ENCODE measurements at places on chromosomes 1 and 21.

- DNase-seq, result no peak
Observed at GRCh38 chr1:68819190-68819829, 322.4 kb upstream of the DEPDC1 start.

GRCh38 chr1:13549521-13549920 is 34.1 kb upstream of the PDPN start:
- no peak for DNase-seq

DNA sequence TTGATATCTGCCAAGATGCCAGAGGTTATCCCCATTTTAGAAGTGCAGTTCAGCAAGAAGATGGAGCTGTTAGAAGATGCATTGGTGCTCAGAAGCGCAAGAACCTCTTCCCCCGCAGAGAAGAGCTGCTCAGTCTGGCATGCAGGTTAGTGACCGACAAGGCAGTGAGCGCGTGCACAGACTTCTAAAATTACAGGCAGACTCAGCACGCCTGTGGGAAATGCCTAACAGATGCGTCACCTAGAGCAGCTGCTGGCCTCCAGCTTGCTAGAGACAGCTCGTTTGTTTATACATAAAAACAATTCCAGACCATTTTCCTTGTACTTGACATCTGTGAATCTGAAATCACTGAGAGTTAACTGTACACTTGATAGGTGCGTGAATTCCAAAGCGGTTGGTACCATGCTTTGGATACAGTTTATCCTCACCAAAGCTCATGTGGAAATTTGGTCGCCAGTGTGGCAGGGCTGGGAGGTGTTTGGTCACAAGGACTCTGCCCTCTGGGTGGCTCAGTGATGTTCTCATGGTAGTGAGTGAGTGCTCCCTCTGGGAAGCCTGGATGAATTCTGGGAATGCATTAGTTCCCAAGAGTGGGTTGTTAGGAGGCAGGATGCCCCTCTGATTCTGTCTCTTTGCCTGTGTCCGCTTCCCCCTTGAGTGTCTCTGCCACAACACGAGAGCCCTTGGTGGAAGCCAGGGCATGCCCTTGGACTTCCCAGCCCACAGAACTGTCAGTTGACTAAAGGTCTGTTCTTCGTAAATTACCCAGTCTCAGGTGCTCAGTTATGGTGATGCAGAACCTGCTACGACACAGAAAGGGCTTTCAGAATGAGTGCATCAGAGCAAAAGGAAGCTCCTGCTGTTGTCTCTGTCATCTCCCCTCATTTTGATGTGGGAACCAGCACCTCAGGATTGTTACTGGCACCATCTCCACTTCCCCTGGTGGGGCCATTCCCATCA is 24.4 kb downstream of the SNAP47 start:
- no peak for DNase-seq

GRCh38 chr1:240732390-240732789 is 120.4 kb upstream of the GREM2 start:
- no peak for DNase-seq

- no peak for DNase-seq
Observed at GRCh38 chr1:34529935-34530859, 224.7 kb upstream of the GJB5 start.

GRCh38 chr1:89035080-89035479 is 12.4 kb upstream of the GBP3 start:
- no peak for DNase-seq

DNA sequence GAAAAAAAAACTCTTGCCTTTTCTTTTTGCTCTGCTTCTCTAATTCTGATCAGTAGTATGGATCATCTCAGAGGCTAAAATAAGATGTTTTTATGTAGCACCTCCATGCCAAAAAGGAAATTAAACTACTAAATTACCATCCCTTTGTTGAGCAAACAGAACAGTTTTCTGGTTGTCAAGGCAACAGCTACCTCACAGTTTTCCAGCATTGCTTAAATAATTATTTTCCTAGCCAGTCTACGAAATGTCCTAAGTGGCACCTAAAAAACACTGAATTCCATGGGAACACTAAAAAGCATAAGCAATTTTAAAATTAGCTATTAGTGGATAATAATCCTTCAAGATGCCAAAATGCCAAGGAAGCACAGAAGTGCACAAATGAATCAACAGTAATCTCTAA is 61.7 kb downstream of the ARID4B start:
- no peak for DNase-seq

DNA sequence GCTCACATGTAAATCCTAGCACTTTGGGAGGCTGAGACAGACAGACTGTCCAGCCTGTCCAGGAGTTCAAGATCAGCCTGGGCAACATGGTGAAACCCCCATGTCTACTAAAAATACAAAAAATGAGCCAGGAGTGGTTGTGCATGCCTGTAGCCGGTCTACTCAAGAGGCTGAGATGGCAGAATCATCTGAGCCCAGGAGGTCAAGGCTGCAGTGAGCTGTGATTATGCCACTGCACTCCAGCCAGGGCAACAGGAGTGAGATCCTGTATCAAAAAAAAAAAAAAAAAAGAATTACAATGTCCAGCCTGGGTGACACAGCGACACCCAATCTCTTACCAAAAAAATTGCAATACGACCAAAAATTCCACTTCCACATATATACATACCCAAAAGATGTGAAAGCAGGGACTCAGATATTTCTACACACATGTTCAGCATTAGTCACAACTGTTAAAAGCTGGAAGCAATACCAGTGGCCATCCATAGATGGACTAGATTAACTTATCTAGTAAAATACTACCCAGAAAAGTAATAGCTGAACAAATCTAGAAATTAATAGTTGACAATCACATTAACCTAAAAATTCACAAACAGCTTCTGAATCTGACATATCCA is 49.2 kb downstream of the ASH1L start:
- no peak for DNase-seq

GRCh38 chr21:37047079-37047478 is 25.8 kb downstream of the PIGP start:
- no peak for DNase-seq

- DNase-seq, result no peak
Observed at GRCh38 chr1:229365569-229365968, 22.7 kb upstream of the CCSAP start.

DNA sequence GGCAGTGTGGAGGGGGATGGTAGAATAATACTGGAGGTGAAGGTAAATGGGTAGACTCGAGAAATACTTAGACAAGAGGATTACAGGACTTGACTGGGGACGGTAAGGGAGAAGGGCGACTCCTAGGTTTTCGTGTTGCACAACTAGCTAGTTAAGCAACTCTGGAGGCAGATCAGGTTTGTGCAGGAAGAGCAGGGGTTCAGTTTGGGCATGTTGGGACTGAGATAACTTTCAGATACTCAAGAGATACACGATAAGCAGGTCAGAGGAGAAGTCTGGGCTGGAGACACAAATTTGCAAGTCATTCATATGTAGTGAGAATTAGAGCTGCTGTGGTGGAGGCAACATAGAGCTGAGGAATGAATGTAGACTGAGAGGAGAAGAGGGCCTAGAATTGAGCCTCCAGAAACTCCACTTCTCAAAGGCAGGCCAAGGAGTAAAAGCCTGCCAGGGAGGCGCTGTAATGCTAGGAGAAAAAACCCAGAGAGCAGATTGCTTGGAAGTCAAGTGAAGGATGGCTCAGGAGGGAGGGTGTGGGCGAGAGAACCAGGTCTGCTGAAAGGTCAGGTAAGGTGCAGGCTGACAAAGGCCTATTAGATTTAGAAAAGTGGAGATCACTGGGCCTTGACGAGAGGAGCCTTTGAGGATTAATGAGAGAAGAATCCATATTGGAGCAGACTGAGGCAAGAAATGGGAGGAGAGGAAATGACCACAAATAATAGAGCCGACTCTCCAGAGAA is 20.8 kb downstream of the MAB21L3 start:
- no peak for DNase-seq

DNA sequence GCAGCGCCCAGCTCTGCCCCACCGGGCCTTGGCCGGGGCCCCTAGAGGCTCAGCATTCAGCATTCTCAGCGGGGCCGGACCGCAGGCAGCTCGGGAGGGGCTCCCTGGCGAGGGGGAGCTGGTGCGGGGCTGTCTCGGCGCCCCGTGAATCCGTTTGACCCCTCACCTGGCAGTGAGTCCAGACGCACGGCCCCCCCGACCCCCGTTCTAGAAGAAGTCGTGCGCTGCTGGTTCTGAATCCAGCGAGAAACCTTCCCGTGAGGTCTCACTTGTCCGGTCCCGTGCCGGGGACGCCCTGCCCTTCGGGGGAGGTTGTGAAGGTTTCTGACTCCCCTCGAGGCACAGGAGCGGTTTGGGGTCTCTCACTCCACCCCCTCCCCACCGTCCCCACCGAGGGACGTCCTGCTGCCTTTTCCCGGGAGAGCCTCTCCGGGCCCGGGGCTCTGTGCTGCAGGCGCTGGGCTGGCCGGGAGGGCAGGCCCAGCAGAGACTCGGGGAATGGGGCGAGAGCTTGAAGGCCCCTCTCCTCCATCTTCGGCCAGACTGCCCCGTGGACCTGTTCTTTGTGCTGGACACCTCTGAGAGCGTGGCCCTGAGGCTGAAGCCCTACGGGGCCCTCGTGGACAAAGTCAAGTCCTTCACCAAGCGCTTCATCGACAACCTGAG is 655 bp downstream of the COL6A1 start:
- DNase-seq, result no peak

- no peak for DNase-seq
Observed at GRCh38 chr21:22743085-22743484, 1744.9 kb downstream of the NCAM2 start.

- no peak for DNase-seq
Observed at GRCh38 chr21:42437786-42438185, 34.1 kb downstream of the UBASH3A start.

- no peak for DNase-seq
Observed at GRCh38 chr1:77446841-77447555, 165.2 kb downstream of the AK5 start.

DNA sequence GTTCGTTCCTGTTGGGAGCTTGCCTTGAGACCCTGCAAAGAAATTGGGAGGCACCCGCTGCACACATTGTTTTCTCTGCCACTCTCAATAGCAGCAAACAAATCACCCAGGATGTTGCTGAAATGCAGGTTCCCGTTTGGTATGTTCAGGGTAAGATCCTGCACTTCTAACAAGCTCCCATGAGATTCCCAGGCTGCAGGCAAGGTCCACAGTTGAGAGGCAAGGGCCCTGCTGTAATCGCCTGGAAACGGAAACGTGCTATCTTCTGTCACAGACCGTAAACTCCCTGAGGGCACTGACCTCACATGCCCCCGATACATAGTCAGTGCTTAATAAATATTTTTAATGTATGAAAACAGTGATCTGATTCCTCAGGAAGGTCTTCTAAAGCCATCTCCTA is 37.8 kb downstream of the XCL1 start:
- no peak for DNase-seq

All from stimulated activated CD4-positive, alpha-beta T cell treated with anti-CD3 and anti-CD28 coated beads, Interleukin-1b, Interleukin-23, amount 100 ng/mL, for 1 hour (primary cell).